ENCODE measurements at places on chromosomes 5 and 9. TPM values are rescaled to one million over a fixed set of nuclear protein-coding genes. Genes with fewer than 3 reads are reported as not detected.
A peak's percentile ranks its signal among the peaks of the same experiment; 100 is the strongest.

GRCh38 chr5:54792611-54793404 is 192.6 kb downstream of the ESM1 start:
- peak; percentile 50 for DNase-seq

DNA sequence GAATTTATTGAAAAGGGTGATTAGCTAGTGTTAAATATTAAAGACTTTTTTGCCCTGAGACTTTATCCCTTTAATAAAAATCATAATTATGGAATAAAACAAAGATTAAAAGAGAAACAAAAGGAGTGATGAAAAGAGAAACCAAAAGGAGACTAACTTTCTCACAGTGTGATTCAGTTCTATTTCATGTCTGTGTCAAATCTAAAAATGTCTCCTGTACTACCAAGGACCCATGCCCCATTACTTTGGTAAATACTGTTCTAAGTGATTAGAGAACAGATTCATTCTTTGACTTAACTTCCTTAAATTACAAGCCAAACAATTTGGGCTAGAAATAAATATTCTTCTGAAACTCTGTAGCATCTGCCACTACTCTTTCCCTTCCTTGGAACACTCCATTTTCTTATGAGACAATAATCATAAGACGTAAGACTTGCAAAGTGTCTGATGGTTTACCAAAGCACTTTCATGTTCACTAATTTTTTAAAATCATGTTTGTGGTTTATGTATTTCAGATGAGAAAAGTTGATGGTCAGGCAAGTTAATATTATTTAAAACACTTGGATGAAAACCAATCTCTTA is 319.0 kb downstream of the EBF1 start:
- no peak for DNase-seq

GRCh38 chr5:115738830-115739229 is 77.6 kb downstream of the CDO1 start:
- DNase-seq = no peak

The FBN2 gene
- 236 TPM for total RNA-seq

- DNase-seq = peak; percentile 55
Measured at GRCh38 chr5:8756498-8757084, 789.3 kb downstream of the SEMA5A start.

The ASB6 gene
- total RNA-seq = 14.4 TPM

The NEUROG1 gene
- not detected for total RNA-seq

- peak; percentile 70 for DNase-seq
Measured at GRCh38 chr5:119330367-119331183, 25.2 kb upstream of the TNFAIP8 start.

The LHX3 gene
- 0.22 TPM for total RNA-seq

The OR1Q1 gene
- total RNA-seq = not detected

DNA sequence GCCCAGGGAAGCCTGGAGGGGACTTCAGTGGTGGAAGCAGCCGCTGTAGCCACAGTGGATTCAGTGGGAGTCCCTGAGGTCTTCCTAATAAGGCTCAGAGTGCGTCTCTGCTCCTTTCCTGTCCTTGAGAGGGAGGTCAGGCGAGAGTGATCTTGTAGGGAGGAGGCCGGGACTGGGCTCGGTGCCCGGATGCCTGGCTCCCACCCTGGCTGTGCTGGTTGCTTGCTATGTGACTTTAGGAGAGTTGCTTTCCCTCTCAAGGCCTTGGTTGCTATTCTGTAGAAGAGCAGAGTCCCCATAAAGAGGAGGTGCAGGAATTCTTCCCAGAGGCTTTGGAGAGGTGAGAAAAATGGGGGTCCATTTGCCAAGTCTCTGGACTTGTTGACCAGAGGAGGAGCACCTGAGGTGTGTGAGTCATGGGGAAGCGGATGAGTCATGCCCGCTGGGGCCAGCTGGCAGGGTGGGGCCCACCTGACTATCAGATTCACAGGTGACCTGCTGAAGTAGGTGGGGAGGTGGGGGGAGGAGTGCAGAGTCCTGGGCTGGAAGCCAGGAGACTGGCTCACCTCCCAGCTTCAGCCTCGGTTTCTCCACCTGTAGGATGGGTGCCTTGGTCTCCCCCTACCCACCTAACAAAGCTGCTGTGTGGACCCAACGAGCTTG is 13.8 kb downstream of the GSN start:
- DNase-seq = peak; percentile 96

The TTC23L gene
- 0.69 TPM for total RNA-seq

DNA sequence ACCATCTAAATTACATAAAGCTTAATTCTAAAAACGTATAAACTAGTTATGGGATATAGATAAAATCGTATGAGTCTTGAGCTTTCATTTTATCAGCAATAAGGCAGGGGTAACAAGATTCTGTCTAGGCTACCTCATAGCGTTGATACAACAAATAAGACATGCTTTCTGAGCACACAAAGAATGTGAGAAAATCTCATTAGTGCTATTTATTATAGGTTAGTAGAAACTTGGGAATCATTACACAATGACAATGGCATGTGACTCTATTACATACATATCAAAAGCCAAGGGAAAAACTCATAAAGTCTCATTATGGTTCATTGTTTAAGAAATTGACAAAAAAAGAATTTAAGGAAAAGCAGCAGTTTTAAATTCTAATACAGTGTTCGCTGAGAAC is 448.6 kb downstream of the PLK2 start:
- no peak for DNase-seq

DNA sequence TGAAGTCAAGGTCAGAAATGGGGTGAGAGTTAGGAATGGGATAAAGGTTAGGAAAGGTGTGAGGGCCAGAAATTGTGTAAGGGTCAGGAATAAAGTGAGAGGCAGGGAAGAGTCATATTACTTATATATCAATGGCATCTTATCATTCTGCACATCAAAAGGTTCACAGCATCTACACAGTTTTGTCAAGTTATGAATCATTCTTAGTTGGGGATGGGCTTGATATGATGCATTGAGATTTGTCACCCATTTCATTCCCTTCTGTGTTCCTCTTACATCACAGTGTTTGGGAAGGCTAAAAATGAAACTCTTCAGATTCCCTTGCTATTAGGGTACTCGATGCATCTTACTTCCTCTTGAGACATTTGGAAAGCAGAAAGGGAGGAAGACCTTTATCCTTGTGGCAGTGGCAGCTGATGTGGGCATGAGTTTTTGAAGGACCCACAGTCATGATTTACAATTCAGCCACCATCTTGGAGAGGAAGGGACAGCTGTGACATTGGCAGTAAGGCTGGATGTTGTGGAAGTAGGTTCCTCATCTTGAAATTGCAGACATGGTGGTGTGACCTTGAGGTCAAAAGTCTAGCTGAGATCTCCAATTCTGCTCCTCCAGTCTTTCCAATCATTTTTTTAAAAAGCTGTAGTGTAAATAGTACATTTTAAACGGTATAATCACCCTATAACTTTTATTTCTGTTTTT is 24.2 kb upstream of the NPR3 start:
- DNase-seq = no peak

GRCh38 chr9:16743375-16743774 is 127.1 kb downstream of the BNC2 start:
- DNase-seq = no peak

GRCh38 chr5:98099448-98100105 is 673.9 kb upstream of the RGMB start:
- no peak for DNase-seq

DNA sequence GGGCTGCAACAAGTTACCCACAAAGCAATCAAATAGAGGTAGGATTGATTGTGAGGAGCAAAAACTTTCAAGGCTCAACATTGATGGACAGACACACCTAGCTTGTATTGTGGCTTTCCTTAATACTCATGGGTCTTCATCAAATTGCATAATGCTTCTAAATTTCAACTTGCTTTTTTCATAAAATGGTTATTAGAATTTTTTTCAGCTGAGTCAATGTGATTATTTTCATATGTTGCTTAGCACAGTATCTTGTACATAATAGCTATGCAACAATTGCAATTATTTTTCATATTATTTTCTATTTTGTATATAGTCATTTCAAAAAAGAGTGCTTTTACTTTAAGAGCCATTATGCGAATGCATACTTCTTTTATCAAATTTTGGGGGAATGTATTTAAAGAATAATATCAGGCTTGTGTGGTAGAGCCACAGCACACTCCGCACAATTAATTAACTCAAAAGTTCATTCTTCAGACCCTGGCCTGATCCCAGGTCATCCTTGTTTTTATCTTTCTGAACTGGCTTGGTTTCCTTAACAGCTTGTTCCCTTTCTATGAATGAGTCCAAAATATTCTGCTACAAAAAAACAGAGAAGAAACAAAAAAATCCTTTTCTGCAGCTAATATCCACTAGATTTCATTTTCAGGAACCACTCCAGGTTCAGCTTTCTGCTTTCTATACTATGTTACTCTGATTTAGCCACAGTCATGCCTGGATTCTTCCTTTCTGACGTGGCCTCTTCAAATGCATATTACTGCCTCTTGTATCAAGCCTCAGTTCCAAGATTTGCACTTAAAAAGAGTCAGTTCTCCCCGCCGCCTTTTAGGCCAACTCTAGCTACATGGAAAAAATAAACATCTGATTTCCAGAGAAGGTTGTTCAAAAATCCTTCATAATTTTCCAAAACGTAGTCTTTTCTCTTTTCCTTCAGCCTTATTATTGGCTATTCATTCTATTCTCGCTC is 45.3 kb upstream of the CDH9 start:
- DNase-seq = no peak

- no peak for DNase-seq
Measured at GRCh38 chr5:151153766-151154272, 3.8 kb downstream of the ANXA6 start.

The NTRK2 gene
- total RNA-seq = not detected

GRCh38 chr9:26974927-26975326 is 18.7 kb downstream of the IFT74 start:
- DNase-seq = no peak

The DEPDC1B gene
- total RNA-seq = 6.0 TPM

DNA sequence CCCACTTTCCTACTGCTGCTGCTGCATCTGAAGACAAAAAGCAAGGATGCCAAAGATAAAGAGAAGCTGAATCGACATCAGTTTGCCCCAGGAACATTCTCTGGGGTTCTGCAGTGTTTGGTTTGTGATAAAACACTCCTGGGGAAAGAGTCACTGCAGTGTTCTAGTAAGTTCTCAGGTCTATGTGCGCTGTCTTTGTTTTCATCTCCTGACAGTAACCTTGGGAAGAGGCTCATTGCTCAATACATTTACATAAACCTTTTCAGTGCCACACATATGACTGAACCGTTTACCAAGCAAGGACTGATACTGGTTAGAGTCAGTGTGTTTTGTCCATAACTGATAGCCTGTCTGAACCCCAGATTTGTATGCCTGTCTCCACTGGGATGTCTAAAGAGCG is 232.1 kb downstream of the ARHGEF28 start:
- DNase-seq = no peak

DNA sequence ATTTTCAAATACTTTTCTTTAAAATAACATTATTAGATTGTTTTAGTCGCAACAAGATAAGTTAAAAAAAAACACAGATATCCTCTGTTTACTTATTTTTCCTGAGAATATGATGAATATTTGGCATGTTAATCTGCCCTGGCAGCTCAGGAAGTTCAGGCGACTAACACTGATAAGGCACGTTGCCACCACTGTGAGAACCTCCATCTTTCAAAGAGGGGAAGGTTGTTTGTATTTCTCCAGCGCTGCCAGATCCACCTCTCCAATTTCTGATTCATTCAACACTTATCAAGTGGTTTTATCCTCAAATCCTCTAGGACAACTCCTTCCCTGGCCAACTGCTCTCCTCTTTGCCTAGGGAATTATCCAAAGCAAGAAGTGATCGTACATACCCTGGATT is 21.8 kb downstream of the CTNNAL1 start:
- no peak for DNase-seq

DNA sequence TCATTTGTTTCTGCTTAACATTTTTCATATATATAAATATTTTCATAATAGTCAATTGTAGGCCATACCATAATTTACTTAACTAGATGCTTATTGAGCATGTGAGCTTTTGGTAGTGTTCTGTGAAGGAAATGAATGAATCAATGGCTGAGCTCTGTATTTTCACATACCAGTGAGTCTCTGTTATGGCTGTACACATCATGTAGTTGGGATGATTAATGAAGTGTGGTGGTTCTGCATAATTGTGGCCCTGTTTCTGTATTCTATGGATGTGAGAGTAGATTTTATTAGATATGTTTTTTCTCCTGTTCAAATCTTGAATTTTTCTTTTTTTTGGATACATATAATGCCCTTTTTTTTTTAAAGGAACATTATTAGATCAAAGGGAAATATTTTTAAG is 56.2 kb downstream of the CTNNA1 start:
- no peak for DNase-seq

DNA sequence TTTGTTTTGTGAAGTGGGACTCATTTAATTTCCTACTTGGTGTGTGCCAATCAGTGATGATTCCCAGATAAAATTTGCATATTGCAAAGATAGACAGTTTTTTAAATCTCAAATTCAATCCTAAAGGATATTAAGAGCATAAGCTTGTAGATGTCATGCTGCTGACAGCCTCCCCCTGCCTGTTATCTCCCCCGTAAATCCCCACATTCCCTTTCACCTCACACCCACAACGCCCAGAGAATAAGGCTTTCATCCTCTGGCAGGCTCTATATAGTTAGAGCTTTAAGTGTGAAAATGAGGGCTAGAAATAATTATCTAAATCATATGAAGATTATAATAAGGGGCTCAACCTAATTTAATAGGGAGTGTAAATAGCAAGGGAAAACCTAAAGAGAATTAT is 265.0 kb downstream of the TRPM3 start:
- no peak for DNase-seq

DNA sequence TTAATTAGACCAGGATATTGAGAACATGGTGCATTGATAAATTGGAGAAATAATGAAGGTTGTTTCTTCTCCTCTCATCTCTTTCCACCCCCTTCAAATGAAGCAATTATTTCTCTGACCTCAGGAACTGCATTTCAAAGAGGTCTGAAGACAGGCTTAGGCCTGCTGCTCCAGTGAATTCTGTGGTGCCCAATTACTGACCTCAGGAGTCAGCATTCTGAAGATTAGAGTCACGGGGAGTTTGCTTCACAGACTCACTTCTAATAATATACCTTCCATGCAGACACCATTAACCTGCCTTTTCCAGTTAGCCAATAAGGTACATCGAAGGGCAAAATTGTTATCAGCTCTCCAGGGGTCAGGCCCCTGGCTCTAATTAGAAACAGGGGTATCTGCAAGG is 270.9 kb downstream of the GAS1 start:
- no peak for DNase-seq

- DNase-seq = no peak
Measured at GRCh38 chr9:88443480-88444113, 55.4 kb downstream of the SPIN1 start.

All from MCF 10A (cell line).